ENCODE measurements at places on chromosomes 2 and 18. TPM values are rescaled to one million over a fixed set of nuclear protein-coding genes. Genes with fewer than 3 reads are reported as not detected.

GRCh38 chr2:192007581-192008228 is 160.8 kb upstream of the CAVIN2 start:
- no peak overlapping the region for H3K27ac ChIP-seq
- no peaks in the 10 kb centered on the region for H3K27me3 ChIP-seq
- DNase-seq = no peak
- H3K4me1 ChIP-seq = no peaks in the 10 kb centered on the region
- H3K36me3 ChIP-seq = no peaks in the 10 kb centered on the region

DNA sequence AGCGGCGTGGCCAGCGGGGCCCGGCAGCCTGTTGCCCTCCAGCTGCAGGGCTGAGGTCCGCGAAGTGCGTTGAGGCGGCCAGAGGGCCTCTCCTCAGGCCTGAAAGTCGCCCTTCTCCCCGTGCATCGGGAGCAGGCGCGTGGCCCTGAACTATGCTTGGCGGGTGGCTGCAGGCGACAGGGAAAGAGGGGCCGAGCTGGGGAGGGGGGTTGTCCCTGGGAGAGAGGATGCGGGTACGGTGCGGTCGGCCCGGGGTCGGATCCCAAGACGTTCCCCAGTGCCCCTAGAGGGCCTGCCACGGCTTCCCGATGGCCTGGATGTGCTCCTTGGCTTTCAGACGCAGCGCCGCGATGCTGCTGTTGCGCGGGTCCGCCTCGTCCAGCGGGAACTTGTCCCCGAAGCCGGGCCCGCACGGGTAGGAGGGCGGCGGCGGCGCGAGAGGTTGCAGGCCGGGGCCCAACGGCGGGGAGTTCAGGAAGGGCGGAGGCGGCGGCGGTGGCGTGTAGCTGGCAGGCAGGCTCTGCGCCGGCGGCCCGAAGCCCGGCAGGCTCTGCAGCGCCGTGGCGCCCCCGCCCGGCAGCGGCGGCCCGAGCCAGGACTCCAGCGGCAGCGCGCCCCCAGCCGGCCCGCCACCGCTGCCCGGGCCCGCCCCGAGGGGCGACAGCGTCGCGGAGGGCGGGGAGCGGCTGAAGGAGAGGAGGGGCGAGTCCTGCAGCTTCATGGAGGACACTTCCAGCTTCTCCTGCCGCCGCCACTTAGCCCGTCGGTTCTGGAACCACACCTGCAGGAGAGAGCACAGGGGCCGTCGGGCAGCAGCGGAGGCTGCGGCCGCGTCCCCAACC is 4.3 kb downstream of the RAX start:
- no peak overlapping the region for H3K27ac ChIP-seq
- peaks cover 4% of the 10 kb centered on the region for H3K4me1 ChIP-seq
- H3K4me3 ChIP-seq = no peak overlapping the region
- peaks cover 22% of the 10 kb centered on the region for H3K27me3 ChIP-seq

Gene MEP1B
- total RNA-seq = not detected

Gene RELCH
- 10.7 TPM for total RNA-seq

Data from right lobe of liver (tissue), 6 donors.